T-helper 1 cell (primary cell): ENCODE measurements at places on chromosomes 5 and 9.
A peak's percentile ranks its signal among the peaks of the same experiment; 100 is the strongest.

- DNase-seq = no peak
Measured at GRCh38 chr5:173001229-173001841, 17.8 kb downstream of the ATP6V0E1 start.

DNA sequence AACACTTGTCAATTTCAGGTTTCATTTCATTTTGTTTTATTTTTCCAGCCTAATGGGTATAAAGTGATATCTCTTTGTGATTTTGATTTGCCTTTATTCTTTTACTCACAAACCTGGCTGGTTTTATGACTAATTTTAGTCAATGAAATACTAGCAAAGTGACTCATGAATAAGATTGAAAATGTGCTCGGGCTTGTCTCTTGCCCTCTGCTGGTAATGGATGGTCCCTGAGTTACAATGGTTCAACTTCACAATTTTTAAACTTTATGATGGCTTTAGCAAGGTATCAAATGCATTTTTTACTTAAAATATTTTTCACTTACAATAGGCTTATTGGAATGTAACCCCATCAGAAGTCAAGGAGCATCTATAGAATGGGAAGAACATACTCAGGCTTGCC lies 431.4 kb upstream of the CCNG1 start:
- DNase-seq = no peak

DNA sequence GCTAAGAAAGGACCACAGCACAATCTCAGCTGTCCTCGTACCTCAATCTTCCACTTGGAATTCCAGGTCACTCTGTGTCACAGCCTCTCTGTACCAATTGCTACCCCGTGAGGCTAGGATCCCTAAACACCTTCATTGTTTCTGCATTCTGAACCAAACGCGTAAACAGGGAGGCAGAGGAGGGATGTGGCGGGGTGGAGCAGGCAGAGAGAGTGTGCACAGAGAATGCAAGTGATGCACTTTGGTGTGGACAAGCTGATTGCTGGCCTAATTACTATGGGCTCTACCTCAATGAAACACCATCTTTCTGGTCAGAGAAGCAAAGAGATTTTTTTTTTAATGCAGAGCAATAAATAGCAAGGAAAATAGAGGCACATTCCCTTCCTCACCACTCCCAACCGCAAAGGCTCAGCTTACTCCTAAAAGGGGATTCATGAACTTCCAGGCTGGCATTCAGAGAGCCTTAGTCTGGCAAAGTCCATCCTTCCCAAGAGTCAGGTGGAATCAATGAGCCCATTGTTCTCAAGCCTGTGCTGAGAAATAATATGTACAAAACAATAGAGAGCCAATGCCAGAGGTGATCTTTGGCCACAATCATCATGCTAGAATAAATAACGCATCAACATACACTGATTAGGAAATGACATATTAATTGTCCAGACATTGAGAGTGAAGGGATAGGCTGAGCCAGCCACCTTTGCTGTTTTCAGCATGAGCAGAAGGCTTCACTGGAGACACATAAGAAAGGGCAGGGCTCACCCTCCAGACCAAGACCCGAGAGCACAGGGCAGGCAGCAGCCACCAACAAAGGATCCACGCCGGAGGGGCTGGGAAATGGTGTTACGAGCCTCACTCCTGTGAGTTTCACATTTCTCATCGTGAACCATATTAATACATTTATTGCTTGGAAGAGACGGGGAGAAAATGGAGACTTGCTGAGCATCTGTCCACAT lies 278.8 kb downstream of the ENC1 start:
- no peak for DNase-seq

DNA sequence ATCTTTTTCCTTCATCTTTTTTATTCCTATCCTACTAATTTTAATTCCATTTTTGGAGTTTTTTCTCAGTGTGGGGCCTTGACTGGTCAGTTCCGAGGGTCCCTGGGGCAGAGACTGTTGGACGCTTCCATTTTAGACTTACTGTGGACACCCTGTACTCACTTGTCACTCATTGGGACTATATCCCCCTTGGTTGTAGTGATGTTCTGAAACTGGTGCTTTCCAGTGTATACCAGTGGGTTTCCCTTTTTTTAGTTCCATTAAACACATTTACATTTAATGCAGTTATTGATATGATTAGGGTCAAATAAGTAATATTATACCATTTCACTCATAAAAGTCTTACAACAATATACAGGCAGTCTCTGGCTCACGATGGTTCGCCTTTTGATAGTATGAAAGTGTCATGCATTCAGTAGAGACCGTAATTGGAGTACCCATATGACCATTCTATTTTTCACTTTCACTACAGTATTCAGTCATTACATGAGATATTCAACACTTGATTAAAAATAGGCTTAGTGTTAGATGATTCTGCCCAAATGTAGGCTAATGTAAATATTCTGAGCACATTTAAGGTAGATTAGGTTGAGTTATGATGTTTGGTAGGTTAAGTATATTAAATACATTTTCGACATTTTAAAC lies 46.0 kb downstream of the CNOT6 start:
- no peak for DNase-seq

GRCh38 chr9:99785010-99785590 lies 36.6 kb upstream of the NR4A3 start:
- no peak for DNase-seq

DNA sequence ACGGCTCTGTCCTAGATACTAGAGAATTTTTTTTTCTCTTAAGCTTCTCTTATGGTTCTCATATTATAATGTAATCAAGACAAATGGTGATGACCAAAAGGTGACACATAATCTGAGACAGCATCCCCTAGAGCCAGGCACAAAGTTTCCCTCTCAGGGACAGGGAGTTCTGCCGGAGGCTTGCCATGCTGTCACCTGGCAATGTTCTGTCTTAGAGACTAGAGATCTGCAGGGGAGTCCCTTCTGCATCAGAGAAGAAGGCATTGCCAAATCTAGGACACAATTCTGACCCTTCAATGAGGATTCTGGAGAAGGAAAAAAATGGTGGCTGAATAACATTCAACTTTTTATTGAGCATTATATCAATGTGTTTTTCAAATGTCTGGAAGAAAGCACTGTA lies 261.2 kb upstream of the TRPC7 start:
- DNase-seq = no peak

DNA sequence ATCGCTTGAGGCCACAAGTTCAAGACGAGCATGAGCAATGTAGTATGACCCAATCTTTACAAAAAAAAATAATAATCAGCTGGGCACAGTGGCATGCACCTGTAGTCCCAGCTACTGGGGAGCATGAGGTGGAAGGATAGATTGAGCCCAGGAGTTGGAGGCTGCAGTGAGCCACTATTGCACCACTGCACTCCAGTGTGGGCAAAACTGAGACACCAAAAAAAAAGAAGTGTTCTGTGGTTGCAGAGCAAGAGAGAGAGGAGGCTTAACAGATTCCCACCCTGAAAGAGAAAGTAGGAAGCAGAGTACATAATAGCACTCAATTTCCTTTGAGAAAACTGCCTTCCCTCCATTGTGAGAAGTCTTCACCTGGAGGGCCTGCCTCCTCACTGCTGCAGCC lies 52.6 kb downstream of the ALDH7A1 start:
- DNase-seq = no peak

DNA sequence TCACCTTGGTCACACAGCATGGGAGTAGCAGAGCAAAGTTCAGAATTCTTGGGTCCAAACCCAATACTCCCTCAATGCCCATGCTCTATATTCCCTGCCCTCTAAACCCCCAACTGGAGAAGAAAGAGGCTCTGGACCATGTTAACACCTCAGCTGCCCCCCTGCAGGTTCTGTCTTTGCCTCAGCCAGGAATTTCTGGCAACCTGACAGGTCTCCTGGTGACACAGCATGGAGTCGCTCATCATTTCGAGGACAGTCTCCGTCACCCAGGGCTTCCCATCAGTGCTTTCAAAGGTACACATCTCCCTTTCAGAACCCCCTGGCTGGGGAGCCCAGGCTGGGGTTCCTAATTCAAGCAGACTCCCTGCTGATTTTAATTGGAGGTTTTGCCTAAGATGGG lies 189.5 kb downstream of the BRINP1 start:
- DNase-seq = no peak

DNA sequence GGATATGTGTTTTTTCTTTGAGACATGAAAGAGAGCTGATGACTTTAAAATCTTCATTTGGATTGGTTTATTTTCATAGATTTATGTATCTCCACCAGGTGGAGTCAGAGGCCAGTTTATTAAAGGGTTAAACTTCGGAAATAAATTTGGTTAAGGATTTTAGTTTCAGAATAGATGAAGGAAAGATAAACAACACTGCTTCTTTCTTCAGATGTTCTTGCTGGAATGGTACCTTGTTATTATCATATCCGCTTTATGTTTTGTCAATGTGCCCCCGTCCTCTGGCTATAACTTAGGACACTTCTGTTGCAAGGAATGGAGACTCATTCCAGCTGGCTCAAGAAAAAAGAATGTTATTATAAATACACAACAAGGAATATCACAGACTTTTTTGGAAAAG lies 81.2 kb downstream of the ALDH1A1 start:
- DNase-seq = no peak

DNA sequence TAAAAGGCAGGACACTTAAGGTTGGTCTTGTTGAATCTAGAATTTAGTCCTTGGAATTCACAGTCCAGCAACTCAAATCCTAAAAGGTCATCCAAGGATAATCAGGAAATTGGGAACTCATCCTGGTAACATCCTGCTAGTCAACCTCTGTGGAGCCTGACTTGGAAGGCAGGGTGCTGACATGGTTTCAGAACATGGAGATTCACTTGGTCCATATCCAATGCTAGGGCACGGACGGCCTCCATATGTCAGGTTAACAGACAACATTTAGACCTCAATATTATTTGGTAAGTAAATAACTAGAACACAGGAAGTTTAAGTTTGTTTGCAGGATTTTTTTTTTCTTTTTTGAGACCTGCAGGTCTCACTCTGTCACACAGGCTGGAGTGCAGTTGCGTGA lies 783 bp upstream of the DNAH5 start:
- DNase-seq = no peak

GRCh38 chr9:32839013-32839885 lies 55.9 kb downstream of the TMEM215 start:
- no peak for DNase-seq

DNA sequence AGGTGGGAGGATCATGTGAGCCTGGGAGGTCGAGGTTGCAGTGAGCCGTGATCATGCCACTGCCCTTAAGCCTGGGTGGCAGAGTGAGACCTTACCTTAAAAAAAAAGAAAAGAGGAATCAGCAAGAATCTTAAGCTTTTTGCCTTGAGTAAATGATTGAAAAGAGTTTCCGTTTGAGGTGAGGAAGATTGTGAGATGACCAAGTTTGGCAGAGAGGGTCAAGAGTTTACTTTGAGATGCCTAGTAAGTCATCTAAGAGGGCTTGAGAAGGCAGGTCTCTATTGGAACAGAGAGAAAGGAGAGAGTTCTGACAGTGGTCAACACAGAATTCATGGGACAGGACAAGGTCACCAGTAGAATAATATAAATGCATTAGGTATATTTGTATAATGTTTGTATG lies 572.1 kb downstream of the TLE4 start:
- DNase-seq = no peak

DNA sequence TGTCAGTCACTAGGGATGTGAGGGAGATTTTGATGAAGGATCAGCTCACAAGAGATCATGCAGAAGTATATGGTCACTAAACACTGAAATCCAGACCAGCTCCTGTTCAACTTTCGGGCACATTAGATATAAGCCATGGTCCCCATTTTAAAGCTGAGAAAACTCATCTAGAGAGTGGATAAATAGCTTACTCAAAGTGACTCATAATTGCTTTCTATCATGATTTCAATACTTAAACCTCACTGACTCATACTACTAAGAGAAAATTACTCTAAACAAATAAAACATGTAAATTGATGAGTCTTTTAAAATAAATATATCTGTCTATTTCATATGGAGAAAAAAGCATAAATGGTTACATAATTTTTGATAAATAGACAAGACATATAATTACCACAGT lies 567.7 kb downstream of the TLR4 start:
- no peak for DNase-seq

DNA sequence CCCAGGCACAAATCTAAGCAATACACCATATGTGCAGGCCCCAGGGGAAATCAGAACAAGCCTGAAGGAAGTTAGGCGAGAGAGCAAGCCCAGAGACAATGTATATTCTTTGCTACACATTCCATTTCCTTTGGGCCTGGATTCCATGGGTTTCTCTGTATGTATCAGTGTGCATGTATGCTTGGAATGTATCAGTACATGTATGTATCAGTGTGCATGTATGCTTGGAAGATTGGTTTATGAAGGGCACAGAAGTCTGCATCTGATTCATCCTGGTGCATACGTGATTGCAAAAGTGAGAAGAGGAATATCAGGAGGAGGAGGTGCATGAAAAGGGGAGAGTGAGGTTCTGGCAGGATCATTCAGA lies 232.6 kb upstream of the ANKRD55 start:
- no peak for DNase-seq

DNA sequence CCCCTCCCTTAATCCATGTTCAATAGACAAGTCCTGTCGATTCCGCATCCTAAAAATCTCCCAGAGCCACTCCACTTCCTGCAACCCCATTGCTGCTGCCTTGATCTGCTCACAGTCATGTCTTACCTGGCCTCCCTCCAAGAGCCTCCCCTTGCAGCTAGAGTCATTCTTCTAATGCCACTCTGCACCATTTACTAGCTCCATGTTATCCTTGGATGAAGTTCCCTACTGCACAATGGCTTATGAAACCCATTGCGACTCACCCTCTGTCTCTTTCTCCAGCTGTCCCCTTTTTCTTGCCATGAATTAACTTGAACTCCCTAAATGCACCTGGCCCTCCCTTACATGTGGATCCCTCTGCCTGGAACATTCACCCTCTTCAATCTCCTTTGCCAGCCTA lies 39.5 kb downstream of the MEGF10 start:
- DNase-seq = no peak

GRCh38 chr9:38088006-38088925 lies 19.2 kb upstream of the SHB start:
- peak; percentile 47 for DNase-seq

DNA sequence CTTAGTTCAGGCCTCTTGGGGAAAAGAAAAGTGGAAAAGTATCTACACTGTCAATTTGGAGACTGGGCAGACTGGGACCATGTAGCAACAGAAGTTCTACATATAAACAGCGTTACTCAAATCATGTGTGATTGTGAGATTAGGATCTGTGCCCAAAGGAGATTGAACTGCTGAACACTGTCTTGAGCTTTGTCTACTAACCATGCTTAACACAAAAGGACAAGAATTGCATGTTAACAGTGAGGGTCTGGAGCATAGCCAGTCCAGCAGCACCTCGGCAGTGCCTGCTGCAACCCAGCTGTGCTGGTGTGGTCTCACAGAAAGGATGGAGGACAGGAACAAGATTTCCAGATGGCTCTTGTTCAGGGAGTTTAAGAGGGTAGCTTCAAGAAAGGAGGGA lies 5.7 kb downstream of the PAM start:
- no peak for DNase-seq

DNA sequence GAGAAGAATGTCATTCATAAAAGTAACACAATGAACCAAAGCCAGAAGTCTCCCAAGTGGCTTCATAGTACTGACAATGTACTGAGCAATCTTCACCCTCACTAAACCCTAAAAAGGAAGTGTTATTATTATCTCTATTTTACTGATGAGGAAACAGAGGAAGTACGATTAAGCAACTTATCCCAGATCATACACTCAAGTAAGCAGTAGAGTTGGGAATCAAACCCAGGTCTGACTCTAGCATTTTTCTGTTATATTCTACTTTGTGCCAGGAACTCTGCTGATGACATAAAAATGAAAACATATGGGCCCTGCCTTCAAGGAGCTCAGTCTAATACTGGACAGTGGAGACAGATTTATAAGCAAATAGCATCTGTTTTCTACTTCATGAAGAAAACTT lies 109.2 kb downstream of the RAPGEF6 start:
- DNase-seq = no peak

- DNase-seq = no peak
Measured at GRCh38 chr9:99826579-99826978, 4.9 kb downstream of the NR4A3 start.

- no peak for DNase-seq
Measured at GRCh38 chr5:103094737-103095136, 25.2 kb downstream of the GIN1 start.
